ENCODE measurements at places on chromosomes 12 and 14.
A peak's percentile ranks its signal among the peaks of the same experiment; 100 is the strongest.

DNA sequence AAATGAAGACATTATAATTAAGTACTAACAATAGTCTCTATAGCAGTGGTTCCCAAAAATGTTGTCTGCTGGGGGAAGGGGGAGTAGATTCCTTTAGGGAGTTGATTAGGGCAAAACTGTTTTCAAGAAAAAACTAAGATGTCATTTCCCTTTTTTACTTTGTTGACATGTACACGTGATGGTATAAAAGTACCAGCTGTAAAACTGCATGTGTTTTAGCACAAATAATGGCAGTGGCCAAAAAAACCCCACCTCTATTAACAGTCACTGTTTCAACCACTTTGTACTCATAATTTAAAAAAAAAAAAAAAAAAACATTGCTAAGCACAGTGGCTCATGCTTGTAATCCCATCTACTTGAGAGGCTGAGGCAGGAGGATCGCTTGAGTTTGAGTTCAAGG is 61.7 kb downstream of the PPP1R12A start:
- no peak for DNase-seq

DNA sequence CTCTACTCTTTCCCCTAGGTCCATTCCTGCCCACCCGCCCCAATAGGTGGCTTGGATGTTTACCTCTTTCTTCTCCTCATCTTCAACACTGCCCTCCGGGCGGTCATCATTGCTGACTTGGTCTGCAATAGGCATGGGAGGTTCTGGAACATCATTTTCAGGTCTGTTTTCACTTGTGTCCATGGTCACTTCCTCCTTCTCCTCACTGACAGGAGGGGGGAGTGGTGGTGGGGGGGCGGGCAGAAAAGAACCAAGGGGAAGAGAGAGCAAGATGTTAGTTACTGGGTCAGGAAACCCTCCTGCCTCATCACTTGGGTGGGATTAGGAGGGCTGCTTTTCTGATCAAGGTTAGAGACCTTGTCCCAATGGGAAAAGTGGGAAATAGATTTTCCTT is 12.1 kb upstream of the CDH24 start:
- DNase-seq: no peak

DNA sequence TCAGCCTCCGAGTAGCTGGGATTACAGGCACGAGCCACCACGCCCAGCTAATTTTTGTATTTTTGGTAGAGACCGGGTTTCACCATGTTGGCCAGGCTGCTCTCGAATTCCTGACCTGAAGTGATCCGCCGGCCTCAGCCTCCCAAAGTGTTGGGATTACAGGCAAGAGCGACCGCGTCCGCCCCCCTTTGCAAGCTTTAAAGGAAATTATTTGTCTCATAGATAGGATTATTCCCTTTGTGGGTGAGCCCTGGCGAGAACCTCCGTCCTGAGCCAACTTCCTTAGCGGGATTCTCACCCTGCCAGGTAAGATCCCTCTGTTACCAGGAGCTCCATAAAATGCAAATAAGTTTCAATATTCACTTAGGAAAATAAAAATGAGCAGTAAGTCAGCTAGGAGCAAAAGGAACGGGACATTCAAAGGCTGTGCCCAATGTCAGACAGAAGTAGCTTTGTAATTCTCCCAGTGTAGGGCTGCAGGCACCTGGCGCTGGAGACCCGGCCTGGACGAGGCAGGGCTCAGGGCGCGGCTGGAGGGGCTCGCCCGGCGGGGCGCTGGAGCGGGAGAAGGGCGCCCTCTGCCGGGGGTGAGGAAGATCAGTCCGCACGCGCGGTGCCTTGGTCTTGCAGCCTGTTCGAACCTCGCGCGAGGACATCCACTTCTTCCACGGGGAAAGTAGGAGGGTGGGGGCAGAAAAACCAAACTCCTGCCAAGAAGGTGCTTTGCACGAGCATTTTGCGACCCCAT is 47.2 kb upstream of the PLXNC1 start:
- peak; percentile 58 for DNase-seq

DNA sequence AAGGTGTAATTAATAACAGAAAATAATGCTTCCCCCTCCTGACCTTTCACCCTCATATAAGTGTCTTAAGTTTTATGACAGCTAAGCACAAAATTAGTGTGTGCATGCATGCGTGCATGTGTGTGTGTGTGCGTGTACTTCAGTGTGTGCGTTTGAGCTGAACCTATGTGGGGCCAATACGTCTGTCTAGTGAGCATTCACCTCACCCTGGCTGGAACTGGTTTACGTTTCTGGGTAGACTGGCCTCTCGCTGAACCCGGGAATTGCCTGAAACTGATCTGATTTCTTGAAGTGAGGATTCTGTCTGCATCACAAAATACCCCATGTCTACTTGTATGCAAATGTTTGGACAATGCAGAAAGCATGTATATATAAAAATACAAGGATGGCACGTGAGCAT is 68.2 kb upstream of the TBX3 start:
- no peak for DNase-seq

- DNase-seq: no peak
These were observed 52.4 kb downstream of the MON2 start for GRCh38 chr12:62519043-62519442.

DNA sequence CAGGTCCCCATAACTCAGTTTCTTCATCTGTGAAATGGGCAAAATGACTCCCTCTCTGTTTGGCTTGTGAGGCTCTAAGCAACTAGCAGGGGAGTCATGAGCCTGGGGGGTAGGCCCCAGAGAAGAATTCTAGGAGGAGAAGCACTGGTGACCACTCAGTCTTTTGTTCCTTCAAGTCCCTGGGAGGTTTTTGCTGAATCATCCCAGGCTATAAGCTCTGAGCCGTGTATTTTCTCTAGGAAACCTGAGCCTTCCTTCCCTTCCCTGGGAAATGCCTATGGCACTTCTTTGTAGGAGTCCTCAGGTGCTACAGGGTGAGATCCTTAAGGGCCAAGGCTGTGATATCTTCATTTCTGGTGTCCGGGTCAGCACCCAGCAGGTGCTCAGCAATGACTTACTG is 4.5 kb downstream of the RPH3A start:
- DNase-seq: no peak

- DNase-seq: no peak
These were observed 88.1 kb downstream of the DNAI7 start for GRCh38 chr12:25106818-25107217.

DNA sequence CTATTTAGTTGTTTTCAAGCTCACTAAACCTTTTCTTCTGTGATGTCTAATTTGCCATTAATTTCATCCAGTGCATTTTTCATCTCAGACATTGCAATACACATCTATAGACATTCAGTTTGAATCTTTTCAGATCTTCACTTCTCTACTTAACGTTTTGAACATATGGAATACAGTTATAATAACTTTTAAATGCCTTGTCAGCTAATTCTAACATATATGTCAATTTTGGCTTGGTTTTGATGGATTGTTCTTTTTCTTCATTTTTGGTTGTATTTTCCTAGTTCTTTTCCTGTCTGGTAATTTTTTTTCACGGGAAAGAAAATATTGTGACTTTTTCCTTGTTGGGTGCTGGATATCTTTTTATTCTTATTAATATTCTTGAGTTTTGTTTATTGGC is 215.3 kb downstream of the ATP23 start:
- DNase-seq: no peak

DNA sequence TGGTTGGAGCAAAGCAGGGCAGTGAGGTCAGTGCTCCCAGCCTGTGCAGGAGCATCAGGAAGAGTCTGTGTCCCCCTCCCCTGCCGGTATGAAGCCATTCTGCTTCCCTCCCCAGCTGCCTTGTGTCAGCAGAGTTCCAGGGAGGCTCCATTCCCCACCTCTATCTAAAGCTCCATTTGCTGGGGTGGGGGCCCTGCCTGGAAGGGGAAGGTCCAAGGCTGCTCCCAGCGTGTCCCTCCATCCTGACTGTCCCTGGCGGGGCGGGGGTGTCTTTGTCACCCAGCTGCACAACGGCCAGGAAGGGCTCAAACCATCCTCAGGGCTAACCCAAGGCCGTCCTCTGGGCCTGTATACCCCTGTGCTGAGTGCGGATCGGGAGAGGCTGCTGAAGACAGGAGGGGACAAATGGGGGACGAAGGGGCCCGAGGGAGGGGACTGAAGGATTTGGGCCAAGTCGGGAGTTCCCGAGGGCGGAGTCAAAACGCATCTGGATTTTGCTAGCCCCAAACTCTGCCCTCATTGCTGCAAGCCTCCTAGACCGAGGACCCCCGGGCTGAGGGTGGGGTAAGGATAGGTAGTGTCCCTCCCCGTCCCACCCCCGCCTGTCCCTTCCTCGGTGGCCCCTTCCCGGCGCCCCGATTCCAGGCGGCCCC is 748 bp upstream of the ACVRL1 start:
- DNase-seq: no peak

DNA sequence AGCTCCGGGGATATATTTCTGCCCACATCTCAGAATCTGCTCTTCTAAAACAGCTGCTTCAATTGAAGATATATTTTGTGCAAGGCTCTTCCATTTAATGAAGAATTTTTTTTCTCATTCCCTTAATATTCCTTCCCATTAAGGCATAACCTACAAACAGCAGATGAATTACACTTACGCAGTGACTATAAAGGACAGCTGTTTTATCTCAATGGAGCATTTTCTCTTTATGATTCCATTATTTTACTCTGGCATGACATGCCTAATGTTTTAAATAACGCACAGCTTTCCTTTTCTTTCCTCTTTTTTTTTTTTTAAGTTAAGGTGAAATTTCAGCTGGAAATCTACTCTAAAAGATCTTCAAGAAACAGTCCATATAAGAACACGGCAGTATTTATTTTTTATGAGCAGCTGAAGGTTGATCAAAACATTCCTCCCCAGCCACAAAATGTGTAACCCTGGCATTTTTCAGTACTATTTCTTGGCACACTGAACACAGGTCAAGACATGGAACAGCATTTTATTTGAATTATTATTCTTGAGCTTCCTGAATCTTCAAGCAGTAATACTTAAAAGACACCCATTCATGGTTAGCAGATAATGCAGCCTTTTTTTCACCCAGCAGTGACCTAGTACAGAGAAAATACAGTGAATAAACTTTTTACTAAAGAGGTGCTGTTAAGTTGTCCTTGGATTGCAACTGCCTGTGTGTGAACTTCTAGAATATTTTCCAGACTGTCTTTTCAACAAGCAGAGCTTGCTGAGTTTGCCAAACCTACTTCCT is 118.1 kb upstream of the FOXN3 start:
- DNase-seq: no peak

- DNase-seq: peak; percentile 97
These were observed 9.0 kb downstream of the PLEKHA5 start for GRCh38 chr12:19138551-19138950.

GRCh38 chr12:98594050-98594835 is 757 bp downstream of the SLC25A3 start:
- peak; percentile 48 for DNase-seq

- DNase-seq: no peak
These were observed 57.2 kb downstream of the STXBP6 start for GRCh38 chr14:24992624-24993360.

DNA sequence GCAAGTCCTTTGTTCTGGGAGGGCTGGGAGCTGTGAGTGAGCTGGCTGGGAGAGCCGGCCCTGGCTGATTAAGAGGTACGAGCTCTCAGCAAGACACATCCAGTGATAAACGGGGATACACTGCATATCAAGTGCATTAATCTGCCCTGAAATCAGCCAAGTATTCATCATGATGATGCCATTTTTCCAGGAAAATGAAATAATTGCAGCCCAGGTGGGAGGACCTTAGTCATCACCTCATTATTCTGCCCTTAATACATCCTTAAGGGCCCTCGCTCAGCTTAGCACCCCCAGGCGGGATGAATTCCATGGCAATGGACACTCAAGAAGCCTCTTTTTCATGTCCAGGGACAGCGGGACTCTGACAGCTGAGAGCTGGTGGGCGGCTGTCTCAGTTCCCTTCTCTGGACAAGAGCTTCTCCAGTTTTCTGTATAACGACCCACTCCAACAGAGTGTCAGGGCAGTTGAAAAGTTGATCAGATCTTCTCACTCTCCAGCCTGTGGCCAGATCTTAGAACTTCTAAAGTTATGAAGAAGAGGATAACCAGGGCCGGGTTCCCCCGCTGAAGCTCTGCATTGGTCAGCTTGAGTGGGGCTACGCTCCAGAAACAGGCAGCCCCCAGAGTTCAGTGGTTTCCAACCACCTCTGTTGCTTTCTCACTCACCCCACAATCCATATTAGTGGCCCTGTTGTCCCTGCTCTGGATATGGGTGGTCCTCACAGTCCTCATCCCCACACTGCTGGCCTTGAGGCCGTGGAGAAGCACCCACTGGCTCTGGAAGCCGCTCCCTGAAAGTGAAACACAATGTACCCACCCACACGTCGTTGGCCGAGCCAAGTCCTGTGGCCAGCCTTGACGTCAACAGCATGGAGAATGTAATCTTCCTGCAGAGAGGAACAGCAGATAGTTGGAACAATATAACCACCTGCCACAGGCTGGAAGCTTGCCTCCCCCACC is 306.2 kb upstream of the DIO3 start:
- no peak for DNase-seq

GRCh38 chr12:9856151-9856550 is 13.0 kb downstream of the CLEC2B start:
- DNase-seq: no peak

GRCh38 chr14:70982200-70982599 is 74.9 kb downstream of the PCNX1 start:
- DNase-seq: no peak

- peak; percentile 46 for DNase-seq
These were observed 209.7 kb downstream of the PRKD1 start for GRCh38 chr14:29717901-29718300.

DNA sequence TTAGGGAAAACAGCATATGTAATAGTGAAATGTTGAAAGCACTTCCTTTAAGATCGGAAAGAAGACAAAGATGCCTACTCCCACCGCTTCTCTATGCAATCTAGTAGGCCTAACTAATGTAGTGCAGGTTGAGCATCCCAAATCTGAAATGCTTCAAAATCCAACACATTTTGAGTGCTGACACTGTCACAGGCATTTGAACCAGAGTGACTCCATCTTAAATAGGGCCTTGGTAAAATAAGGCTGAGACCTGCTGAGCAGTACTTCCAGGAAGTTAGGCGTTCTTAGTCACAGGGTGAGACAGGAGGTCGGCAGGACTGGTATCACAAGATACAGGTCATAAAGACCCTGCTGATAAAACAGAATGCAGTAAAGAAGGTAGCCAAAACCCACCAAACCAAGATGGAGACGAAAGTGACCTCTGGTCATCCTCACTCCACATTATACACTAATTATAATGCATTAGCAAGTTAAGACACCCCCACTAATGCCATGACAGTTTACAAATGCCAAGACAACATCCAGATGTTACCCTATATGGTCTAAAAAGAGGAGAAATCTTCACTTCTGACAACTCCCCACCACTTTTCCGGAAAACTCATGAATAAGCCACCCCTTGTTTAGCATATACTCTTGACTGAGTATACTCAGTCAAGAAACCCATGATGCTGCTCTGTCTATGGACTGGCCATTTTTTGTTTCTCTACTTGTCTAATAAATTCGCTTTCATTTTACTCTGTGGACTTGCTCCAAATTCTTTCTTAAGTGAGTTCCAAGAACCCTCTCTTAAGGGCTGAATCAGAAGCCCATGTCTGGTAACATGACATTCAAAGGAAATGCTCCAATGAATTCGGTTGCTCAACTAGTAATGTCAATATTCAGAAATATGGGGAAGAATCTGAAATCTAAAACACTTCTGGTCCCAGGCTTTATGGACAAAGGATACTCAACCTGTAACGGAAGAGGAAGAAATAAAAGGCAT is 47.1 kb upstream of the MTERF2 start:
- DNase-seq: no peak

Measured in RPMI7951 (cell line).